ENCODE measurements at places on chromosomes 1 and 21.

- DNase-seq, result no peak
These were observed 113.0 kb downstream of the DMRTB1 start for GRCh38 chr1:53572065-53572814.

- DNase-seq, result no peak
These were observed 7.3 kb downstream of the SSU72 start for GRCh38 chr1:1567152-1567875.

DNA sequence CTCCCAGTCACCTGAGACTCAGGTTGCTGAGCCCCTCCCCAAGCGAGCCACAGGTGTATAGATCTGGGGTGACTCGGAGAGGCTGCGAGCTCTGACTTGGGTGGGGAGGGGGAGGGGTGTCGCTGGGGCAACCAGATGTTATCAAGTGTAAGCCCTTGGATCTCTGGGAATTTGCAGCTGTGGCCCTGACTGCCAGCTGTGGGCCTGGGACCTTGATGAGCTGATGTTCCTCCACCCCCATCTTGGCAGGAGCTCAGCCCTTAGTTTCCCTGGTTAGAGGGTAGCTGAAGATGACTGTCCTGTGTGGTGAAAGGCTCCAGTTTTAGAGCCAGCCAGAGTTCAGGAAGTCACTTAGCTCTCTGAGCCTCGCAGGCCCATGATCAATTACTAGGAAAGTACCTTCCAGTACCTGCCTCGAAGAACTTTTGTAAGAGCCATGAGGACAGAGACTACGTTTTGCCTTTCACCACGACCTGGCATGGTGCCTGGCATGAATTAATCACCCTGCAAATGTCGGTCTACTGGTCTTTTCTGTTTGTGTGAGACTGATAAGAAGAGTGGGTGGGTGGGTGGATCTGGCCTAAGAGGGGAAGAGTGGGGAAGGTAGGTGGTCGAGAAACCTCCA lies 55.8 kb downstream of the YARS1 start:
- DNase-seq, result no peak

DNA sequence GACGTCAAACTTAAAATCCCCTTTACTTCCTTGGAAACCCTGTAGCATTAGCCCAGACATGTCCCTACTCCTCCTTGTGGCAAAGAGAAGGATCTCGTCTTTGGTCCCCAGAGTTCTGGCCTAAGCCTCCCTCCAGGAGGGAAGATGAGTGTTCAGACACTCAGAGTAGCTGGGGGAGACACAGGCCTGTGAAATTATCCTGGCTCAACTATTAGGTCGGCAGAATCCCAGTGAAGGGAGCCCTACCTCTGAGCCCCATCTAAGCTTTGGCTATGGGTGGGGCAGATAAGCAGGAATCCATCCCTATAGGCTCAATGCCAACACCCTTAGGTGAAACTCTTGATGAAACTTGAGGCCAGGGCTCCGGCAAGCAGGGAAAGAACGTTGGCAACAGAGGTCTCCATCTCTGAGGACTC lies 1.7 kb upstream of the SFN start:
- no peak for DNase-seq

DNA sequence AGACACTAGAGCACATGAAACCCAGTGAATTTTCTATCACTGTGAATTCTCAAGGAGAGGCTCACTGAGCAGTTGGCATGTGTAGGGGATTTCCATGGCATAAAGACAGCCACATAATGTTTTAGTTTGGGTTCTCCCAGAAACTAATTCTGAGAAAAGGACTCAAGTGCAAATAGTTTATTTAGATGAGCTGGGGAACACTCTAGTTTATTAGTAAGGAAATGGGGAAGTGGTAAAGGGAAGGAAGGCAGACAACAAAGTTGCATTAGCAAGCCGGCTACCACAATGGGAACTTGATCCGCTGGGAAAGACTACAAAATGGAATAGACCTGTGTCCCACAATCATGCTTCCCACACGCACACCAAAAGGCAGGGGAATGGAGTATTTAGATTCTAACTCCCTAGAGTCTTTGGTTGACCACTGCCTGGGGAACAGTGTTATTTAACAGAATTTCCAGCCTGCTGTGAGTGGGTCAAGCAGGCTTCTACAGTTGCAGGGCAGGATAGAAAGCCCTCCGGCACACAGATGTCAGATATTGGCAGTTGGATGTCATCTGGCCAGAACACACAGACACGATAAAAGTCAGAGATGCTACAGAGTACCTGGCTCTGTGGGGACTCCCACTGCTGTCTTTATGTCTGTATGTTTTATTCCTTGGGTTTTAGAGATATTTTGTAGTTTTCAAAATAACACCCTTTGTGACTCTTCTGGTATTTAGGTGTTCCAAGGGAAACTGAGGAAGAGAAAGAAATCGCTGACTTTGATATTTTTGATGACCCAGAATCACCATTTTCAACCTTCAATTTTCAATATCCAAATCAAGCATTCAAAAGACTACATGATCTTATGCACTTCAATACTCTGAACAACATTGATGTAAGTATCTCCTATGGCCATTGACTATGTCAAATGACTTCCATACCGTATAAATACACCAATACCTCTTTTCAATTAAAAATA lies 150.1 kb downstream of the PLA2G4A start:
- no peak for DNase-seq

GRCh38 chr21:41170859-41171609 lies 3.1 kb downstream of the BACE2 start:
- no peak for DNase-seq

DNA sequence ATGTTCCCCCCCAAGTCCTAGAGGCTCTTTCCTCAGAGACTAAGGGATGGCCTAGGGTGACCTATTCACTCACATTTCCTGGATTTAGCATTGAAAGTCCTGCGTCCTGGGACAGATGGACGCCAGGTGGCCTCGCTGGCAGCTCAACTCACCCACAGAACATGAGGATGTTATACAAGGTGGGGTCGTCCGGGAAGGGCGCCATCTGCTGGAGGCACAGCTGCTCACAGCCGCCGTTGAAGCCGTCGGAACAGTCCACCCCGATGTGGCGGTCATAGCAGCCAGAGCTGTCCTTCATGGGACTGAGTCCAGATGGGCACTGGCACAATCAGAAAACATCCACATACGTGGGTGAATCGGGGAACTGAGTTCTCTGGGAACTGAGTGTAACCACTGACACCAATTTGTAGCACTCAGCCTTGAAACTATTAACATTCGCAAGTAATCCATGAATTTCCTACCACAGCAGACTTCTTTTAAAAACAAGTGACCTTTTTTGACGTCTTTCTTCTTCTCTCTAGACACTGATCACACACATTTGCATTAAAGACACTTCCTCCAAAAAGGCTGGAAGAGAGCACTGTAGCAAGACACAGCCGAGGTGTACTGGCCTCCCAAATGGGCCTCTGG lies 215.4 kb downstream of the ASTN1 start:
- no peak for DNase-seq

DNA sequence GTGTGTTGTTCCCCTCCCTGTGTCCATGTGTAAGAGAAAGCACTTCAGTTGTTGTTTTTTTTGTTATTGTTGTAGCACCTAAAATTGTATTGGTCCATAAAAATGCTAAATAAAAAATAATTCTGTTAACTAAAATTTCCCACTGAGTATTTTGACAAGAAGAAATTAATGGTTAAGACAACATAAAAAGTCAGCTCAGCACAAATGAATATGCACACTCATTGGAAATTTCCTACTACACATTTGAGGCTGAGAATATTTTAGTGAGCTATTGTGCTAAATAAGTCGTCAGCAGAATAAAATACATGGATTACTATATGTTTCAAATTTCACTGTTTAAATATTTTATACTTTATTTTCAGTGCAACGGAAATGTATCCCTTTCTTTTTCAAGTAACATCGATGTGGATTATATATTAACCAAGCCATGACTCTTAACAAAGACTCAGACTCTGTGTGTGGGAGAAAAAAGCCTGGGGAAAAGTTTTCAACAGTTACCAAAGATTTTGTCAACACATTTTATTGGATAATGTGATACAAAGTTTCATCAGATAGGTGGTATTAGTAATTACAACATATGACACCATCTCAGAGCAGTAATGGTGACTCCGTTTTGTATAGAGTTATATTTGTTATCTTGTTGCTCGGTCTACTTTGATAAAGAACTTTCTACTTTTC lies 63.4 kb downstream of the LYPLAL1 start:
- DNase-seq, result no peak

GRCh38 chr1:202213361-202214088 lies 19.9 kb downstream of the LGR6 start:
- no peak for DNase-seq

DNA sequence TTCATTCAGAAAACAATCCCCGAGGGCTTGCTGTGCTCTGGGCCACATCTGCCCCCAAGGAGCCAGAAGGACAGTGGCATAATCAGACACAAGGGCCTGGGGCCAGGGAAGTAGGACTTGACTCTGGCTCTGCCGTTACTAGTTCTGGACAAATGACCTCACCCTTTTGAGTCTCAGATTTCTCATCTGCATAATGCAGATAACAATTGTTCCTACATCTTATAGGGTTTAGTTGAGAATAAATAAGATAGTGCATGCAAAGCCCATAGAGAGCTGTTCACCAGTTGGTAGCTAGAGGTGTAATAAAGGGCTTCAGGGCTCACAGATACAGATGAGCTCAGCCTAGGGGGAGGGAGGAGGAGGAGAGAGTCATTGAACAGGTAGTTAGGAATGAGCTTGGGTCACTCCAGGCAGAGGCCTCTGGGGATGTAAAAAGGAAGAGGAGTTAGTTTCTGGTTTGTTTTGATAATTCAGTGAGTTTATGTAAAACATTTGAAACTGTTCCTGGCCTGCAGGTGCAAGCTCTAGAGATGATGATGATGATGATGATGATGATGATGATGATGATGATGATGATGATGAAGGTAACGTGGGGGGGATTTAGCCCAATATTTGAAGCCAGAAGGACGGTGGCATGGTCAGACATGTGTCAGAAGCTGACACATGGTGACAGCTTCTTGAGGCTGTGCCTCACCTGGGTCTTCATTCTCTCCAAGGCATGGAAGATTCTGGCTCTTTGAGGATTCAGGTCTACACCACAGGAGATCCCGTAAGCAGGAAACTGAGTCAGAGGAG lies 858 bp downstream of the LACTBL1 start:
- no peak for DNase-seq

- no peak for DNase-seq
These were observed 1.0 kb downstream of the SMYD2 start for GRCh38 chr1:214281720-214282629.

DNA sequence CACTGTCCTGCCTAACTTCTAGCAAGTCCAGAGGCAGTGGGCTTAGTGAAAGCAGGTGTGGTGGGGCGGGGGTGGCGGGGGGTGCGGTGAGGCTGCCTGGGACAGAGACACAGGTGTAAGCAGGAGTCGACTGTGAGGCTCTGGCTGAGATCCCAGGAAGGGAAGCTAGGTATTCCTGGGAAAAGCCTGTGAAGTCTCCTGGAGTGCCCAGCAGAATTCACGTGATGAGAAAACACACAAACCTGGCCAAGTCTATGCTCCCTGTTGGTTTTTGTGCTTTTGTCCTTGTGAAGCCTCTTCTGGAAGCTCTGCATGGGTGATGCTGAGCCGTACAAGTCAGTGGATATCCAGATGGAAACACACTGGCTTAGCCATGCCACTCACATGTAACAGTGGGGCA lies 5.3 kb downstream of the GALNT2 start:
- no peak for DNase-seq

DNA sequence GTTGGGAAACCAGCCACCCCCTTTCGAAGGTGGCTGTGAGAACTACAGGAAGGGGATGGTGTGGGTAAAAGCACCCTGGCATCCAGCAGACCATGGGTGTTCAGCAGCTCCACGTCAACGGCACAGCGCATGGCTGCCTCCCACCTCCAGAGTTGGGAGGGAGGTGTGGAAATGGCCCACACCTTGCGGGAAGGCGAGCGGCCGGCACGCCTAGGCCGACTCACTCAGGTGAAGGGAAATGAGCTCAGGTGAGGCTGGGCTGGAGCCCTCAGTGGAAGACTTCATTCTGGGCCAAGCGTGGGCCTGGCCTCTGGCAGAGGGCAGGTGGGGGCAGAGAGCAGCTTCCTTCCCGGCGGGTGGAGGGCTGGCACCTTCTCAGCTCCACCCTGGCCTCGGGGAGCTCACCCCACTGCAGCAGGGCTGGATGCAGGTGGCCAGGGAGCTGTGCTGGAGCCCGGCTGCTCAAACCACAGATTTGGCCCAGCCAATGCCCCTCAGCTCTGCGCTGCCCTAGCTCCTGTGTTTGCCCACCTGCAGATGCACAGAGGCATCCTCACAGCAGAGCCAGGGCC lies 24.8 kb upstream of the ALDH4A1 start:
- DNase-seq, result peak; percentile 11

DNA sequence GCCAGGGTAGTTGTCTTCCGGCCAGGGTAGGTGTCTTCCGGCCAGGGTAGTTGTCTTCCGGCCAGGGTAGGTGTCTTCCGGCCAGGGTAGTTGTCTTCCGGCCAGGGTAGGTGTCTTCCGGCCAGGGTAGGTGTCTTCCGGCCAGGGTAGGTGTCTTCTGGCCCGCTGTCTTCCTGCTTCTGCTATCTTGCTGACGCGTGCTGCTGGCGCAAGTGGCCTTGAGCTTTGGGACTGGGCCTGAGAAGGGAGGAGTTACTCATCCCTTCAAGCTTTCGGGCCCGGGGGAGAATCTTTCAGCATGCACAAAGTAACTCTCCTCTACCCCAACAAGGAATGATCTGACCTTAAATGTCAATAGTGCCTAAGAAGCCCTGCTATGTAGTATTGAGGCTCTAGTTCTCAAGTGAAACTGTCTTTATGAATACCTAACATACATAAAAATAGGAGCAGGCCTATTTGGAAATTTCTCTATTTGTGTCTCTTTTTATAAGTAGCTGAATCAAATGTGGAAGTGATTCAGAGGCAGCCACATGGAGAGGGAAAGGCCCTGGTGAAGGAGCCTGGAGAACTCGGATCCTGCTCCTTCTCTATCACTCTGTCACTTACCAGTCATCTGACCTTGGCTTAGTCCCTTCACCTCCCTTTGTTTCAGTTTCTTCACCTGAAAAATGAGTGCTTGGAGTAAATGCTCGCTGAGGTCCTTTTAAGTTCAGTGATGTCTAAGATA lies 65.6 kb downstream of the RGL1 start:
- no peak for DNase-seq

GRCh38 chr1:151612501-151613281 lies 841 bp downstream of the SNX27 start:
- no peak for DNase-seq

DNA sequence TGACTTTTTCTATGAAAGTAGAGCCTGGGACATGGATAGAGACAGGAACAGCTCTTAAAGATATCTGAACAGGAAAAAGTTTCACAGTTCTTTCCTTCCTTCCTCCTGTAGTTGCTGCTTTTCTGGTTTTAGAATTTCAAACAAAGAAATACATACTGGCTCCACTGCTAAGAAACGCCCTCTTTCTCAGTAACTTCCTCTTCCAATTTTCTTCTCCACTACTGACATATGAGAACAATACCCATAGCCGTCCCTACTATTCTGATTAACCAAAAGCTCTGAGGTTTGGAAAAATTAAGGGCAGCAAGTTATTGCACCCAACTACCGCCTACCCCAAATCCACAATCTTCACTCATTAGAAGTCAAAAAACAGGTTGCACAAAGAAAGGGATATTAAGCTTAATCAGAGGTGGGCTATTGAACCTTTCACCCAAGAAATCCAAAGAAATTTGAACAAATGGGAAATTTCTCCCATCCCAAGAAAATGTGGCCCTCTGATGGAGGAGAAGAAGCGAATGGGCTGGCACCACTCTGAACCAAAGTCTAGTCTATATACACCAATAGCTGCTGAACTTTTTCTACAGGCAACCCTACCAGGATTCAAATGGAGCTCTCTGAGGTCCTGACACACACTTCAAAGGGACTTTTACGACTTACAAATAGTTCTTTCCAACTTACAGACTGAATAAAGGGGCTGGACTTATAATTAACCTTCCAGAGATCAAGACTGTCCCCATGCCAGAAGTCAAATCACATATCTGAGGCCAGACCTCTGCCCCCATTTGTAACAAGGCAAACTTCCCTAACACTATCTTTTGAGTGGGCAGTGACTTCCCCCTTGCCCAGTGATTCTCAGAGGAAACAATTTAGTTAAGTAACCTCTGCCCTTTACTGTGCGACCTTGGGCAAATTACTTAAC lies 1.7 kb downstream of the WASF2 start:
- no peak for DNase-seq
